ENCODE measurements at places on chromosomes 5 and 9.

DNA sequence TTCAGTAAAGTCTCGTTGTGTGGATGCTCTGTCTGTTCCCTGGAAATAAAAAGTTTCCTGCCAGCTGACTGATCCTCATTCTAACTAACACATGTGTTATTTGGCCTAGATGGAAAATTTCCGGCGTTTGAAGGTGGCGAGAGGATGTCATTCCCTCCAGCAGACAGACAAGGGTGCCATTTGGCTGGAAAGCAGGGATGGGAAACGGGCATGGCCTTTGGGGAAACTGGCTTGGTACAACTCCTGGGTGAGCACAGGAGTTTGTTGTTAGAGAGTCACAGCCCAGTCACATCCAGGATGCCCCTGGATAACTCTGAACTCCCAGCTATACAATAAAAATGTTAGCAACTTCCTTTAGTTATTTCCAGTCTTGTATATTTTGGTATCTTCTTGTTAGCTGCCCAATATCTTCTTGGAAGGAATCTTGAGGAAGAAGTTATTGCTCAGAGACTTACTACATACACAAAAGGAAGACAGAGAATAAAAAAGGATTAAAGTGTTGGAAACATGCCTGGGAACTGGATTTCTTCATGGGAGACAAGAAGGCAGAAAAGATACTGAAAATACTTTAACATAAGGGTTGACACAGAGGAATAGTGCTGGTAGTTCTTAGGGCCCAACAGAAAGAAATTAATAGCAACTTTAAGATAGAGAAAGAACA, 41.9 kb downstream of the TEK start:
- DNase-seq: no peak

DNA sequence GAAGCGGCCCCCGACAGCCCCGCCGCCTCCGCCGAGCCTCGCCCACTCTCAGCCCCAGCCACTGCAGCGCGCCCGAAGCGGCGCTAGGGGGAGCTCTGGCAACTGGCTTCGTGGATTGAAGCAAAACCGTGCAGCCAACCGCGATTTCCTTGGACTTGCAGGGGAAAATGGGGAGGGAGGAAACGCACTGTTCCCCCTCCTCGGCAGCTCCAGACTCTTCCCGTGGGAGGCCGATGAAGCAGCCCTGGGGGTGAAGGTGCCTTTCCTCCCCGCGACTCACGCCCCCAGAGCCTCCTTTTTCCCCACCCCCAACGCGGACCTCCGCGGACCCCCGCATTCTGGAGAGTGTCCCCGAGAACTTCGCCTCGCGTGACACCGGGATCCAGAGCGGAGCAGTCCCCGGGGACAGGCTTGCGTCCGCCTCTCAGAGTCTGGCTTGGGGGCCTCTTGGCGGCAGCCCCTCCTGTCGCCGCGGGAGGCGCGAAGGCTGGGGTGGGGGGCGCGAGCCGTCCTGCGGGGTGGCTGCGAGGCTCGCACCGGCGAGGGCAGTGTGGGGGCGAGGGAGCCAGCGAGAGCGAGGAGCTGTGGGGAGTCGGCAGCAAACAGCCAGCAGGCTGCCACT, 3.8 kb downstream of the IER5L start:
- DNase-seq: peak; percentile 68

GRCh38 chr5:174147551-174147950, 102.0 kb downstream of the NSG2 start:
- DNase-seq: no peak

DNA sequence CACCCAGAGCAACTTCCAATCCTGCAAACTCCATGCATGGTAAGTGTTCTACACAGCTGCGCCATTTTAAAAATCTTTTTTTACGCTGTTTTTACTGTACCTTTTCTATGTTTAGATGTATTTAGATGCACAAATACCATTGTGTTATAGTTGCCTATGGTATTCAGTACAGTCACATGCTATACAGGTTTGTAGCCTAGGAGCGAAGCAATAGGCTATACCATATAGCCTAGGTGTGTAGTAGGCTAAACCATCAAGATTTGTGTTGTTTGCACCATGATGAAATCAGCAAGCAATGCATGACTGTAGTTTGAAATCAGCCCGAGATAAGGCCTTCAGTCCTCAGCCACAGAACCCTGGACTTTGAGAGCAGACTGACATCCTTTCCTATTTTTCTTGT, 101.2 kb downstream of the LIX1 start:
- DNase-seq: no peak

- DNase-seq: no peak
These were observed 22.6 kb upstream of the BRINP1 start for GRCh38 chr9:119391878-119392277.

DNA sequence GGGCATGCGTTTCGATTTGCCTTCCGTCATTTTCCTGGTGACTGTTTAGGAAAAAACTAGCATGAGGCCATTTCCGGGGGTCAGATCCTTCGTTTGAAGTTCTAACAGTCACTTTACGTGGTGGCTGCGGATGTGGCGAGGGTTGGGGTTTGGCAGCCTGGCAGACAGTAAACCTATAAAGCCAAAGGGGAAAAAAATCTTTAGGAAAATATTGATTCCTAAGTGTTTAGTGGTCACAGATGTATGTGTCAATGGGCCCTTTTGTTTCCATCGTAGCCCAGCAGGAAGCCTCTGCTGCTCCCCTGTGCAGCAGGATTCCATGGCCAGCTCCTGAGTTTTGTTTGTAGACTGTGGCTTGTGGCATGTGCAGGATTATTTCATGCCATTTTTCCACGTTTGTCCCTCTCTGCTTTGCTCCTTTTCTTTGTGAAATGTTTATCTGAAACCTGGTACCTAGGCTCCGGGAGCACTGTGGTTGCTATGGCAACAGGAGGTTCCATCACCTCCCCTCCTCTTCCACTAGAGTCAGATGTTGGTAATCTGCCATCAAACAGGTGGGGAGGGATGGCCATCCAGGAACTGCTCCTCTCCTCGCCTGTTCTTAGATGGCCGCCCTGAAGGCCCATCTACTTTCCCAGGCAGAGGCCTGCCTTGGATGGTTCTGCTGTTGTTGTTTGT, 202.3 kb downstream of the AOPEP start:
- DNase-seq: no peak

- DNase-seq: no peak
These were observed 101.5 kb downstream of the COL23A1 start for GRCh38 chr5:178488696-178489095.

GRCh38 chr5:76788362-76788761, 30.5 kb upstream of the F2RL1 start:
- DNase-seq: no peak

- no peak for DNase-seq
These were observed 232.3 kb upstream of the IRX2 start for GRCh38 chr5:2983583-2984300.

GRCh38 chr5:78979909-78980308, 5.2 kb downstream of the ARSB start:
- no peak for DNase-seq

DNA sequence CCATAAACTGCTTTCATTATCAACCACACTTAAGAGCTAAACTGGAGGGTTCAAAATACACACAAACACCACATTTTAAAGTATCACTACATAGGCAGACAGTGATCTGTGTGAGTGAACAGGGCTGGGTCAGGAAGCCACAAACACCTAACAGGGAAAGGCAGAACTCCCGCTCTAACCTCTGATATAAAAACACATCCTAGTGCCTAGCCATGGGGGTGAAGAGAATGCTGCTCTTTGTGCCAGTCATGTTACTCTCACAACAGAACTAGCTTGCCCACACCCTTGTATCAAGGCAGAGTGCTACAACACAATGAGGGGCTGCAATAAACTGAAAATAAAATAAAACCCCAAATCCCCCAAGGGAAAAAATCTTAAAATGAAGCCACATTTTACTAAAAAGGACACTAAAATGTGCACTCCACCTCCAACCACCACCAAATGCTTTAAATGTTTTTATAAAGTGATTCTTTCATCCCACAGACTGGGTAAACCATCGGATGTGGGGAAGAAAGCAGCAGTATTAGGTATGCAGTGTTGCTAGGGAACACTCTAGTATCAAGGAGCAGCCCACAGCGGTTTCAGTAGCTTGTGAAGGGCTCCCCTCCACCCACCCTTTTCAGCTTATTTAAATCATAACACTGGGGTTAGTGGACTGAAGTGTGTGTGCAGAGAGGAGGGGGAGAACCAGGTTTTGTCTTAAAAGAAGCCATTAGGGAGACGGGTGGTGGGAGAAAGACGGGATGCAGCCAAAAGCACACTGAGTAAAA, 64.5 kb downstream of the TMEM161B start:
- DNase-seq: peak; percentile 74
